ENCODE measurements at places on chromosomes 16 and 17. TPM values are rescaled to one million over a fixed set of nuclear protein-coding genes. Genes with fewer than 3 reads are reported as not detected.

- no peak for DNase-seq
Measured at GRCh38 chr17:59791603-59792457, 84.4 kb downstream of the VMP1 start.

Gene PMP22
- total RNA-seq, result 1.5 TPM

Gene METRNL
- 21.4 TPM for total RNA-seq

Gene PAFAH1B1
- total RNA-seq, result 134 TPM

DNA sequence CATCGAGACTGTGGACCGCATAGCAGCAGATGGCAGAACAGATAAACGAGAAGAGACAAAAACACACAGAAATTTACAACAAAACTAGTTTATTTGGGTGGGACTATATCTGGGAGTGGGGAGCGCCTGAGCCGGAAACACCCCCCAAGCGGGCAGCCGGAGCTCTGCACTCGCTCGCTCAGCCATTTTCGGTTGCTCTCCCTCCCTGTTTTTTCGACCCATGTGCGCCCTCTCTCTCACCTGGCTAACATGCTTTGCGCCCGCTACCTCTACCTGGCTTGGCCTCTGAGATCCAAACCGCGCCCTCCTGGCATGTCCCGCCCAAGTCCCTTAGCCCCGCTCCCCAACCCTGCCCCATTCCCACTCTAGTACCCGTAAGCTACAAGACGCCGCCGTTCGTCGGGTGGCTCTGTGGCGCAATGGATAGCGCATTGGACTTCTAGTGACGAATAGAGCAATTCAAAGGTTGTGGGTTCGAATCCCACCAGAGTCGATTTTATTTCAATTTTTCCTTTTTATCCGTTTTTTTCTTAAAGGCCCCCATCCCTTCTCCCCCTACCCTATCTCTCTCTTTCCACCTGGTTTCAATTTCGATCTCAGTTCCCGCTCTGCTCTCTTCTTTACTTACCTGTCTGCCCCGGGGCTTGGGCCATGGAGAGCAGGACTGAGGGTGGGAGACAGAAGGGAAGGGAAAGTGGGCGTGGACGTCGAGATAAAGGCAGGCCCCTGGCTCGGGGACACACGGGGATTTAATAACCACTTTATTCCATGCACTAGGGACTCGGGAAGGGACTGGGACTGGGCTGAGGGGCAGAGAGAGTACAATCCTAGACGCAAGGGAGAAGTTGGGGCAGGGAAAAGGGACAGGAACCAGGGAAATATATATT, 2.4 kb upstream of the ALOXE3 start:
- peak; percentile 97 for DNase-seq

GRCh38 chr16:53768593-53768992, 64.6 kb downstream of the FTO start:
- no peak for DNase-seq

GRCh38 chr16:86134802-86135461, 236.0 kb downstream of the IRF8 start:
- DNase-seq, result no peak

- DNase-seq, result peak; percentile 93
Measured at GRCh38 chr16:30615358-30616091, 5.3 kb upstream of the ZNF689 start.

GRCh38 chr17:33261820-33262219, 31.3 kb downstream of the ASIC2 start:
- DNase-seq, result no peak

DNA sequence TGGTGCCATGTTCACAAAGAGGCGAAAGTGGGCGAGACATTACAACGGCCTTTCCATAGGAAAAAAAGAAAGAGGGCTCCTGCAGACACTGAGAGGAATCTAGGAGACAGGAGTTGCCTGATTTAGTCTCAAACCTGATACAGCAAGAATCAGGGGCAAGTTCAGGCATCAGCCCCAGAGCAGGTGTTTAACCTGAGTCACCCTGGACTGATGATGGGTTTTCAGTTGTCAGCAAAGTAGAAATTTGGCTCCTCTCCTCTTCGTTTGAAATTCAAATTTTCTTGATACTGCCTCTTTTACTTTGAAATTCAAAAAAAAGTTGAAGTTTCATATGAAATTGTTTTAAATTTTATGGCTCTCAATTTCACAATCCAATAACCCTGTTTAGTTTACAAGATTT, 189.5 kb downstream of the ABCC12 start:
- peak; percentile 7 for DNase-seq

Gene CMTM2
- not detected for total RNA-seq

- DNase-seq, result peak; percentile 60
Measured at GRCh38 chr17:7313088-7313889, 1.9 kb downstream of the GPS2 start.

DNA sequence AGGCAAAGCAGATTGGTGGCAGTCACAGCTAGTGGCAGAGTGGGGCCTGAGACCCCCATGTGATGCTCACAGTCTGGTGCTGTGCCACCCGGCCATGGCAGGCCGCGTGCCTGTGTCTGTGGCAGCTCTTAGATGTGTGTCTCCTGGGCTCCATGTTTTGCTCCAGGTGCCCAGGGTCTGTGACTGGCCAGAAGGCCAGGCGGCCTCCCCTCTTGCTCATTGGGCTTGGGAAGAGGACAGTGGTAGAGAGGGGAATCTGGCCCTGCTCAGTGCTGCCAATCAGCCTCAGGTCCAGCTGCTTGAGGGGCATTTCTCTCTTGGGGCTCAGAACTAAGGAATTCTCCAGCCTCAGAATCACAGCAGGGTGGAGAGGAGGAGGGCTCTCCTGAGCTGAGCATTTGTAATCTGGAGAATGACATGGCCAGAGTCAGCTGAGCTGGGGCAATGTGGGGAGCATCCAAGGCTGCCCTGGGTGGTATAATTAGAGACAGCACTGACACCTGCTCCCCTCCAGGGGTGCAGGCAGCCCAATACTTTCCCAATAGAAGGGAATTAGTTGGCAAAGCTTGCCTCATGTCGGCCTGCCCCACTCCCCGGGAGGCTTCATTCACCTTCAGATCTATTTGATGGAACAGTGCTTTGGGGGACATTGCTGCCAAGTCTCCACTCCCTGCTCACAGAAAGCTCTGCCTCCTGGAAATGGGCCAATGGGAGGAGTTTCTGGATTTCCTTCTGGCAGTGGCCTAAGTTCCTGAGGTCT, 2.7 kb upstream of the LASP1NB start:
- DNase-seq, result peak; percentile 71

Gene FTO
- total RNA-seq, result 69.0 TPM

DNA sequence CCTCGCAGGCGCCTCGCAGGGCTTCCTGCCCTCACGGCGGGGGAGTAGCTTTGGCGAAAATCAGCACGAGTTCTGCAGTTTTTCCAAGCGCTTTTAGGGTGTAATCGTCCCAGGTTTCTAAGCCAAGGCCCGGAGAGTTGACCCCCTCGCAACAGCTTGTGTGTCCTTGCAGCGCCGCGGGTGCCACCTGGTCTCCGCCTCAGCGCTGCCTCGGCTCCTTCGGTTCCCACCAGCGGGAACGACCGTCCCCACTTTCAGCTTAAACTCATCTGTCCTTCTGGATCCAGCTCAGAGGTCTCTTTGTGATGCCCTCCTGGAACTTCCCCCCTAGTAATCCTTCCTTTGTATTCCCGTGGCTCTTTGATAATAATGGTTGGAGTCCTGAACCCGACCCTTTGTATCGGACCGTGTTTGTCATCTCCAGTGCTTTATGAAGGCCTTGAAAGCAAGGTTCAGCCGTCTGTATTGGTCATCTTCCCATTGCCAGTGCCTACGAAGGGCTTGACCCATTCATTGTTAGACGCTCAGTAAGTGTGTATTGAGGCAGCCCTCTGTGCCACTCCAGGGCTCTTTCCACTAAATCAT, 858 bp upstream of the SMARCE1 start:
- DNase-seq, result no peak

DNA sequence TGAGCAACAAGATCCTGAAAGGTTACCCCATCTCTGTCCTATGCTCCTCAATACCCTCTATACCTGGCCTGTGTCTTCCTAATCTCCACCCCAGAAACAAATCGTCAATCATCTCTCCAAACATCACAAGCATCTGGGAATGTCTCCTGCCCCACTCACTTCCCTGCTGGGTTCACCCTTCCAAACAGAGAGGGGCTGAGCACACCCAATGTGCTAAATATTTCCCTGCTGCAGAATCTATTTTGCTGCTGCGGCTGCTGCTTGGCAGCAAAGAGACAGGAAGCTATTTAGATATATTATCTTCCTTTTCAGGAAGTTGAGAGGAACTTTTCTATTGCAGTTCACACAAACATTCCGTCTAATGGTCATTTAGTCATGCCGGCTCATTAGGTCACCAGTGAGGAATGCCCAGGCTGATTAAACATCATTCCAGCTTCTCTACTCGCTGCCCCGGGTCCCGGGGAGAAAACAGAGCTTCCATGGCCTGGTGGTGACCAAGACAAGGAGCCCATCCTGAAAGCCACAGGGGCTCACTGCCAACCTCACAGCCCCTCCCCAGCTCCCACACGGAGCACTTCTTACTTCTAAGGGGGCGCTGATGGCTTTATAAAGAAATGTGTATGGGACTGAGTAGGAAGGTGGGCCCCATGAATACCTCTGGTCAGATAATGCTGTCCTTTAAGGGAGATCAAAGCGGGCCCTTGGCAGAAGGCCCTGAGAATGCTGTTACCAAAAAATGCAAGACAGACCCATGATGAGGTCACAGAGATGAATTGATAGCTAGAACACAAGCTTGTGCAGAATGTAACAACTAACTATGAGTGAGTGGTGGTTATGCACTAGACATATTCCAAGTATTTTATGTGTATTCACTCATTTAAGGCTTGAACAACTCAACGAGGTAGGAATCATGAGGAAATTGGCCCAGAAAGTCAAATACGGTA, 218.3 kb downstream of the SOX9 start:
- no peak for DNase-seq

Gene CHRNE
- 0.31 TPM for total RNA-seq

Gene PLLP
- total RNA-seq, result 1.8 TPM

Gene SRCIN1
- 6.7 TPM for total RNA-seq

DNA sequence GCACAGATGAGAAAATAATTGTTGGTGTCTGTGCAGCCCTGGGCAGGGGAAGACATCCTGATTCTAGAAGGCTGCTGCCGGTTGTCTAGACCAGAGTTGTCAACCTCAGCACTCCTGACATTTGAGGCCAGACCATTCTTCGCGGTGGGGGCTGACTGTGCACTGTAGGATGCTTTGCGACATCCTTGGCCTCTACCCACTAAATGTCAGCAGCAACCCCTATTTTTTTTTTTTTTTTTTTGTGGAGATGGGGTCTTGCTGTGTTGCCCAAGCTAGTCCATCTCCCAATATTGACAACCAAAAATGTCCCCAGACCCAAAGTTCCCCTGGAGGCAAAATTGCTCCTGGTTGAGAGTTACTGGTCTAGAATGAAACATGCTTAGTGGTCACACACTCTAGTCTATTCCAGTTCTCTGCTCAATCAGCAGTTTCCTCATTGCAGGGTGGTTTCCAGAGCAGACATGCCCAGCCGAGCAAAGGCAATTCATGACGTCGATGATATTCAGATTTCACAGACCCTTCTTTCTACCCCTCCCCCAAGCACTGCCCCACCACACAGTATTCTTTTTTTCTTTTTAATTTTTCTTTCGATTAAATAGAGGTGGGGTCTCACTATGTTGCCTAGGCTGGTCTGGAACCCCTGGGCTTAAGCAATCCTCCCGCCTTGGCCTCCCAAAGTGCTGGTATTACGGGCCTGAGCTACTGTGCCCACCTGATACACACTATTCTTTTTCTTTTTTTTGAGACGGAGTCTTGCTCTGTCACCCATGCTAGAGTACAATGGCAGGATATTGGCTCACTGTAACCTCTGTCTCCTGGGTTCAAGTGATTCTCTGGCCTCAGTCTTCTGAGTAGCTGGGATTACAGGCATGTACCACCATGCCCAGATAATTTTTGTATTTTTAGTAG, 9.0 kb downstream of the C17orf99 start:
- no peak for DNase-seq

Gene TEX19
- 1.4 TPM for total RNA-seq

GRCh38 chr17:27321372-27321771, 27.5 kb downstream of the WSB1 start:
- peak; percentile 23 for DNase-seq
